ENCODE measurements at places on chromosomes 2 and 18. TPM values are rescaled to one million over a fixed set of nuclear protein-coding genes. Genes with fewer than 3 reads are reported as not detected.

PSTPIP2 gene
- total RNA-seq, result 1.2 TPM

CAPN13 gene
- total RNA-seq, result 0.25 TPM

REG3G gene
- total RNA-seq, result not detected

CACNB4 gene
- 39.1 TPM for total RNA-seq

CDCA7 gene
- total RNA-seq, result 14.3 TPM

CLIP4 gene
- total RNA-seq, result 27.5 TPM

NCL gene
- total RNA-seq, result 157 TPM

PTRHD1 gene
- 27.5 TPM for total RNA-seq

RAB6C gene
- total RNA-seq, result 0.98 TPM

MOB1A gene
- 26.8 TPM for total RNA-seq

DYTN gene
- total RNA-seq, result not detected

SCN2A gene
- total RNA-seq, result 160 TPM

KCNF1 gene
- total RNA-seq, result 17.2 TPM

ST6GAL2 gene
- total RNA-seq, result 76.0 TPM

C18orf54 gene
- total RNA-seq, result 11.8 TPM

DSC2 gene
- total RNA-seq, result 5.4 TPM

PFN4 gene
- 0.98 TPM for total RNA-seq

CAPN14 gene
- total RNA-seq, result 0.98 TPM

C2orf15 gene
- 2.5 TPM for total RNA-seq

RASGRP3 gene
- total RNA-seq, result 5.4 TPM

ACMSD gene
- not detected for total RNA-seq

Data from temporal lobe (tissue), 4 donors.